ENCODE measurements at places on chromosomes 2 and 18.
A peak's percentile ranks its signal among the peaks of the same experiment; 100 is the strongest.

DNA sequence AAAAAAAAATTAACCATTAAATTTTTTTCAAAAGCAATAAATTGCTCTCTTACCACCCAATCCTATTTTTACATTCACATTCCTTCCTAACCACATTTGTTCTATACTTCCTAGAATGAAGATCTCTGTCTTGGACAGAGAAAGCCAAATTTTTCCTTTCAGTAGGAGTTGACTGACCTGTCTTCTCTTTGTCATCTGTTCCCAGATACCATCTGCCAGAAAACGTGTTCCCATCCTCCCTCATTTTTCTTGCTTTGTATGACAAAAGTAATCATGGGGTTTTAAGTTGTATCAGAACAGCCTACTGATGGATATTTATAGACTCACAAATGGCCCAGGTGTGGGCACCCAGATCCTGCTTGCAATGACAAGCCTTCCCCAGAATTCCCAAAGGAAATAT is 182.1 kb downstream of the CYP26B1 start:
- DNase-seq = no peak

DNA sequence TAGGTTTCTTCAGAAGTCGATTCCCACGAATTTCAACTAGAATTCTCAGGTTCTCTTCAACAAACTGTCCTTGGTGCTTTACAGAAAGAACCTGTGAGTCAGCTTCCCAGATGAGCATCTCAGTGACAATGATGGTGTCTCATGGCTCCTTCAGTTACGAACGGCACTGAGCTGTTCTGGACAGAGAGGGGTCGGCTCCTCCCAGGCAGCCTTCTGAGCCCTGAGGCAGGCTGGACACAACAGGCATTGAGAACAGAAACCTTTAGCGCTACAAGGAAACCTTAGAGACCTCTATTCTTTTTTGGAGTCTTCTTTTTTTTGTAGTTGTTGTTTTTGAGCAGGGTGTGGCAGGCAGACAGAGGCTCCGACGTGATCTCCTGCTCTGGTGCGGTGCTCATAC is 35.1 kb upstream of the ALKAL2 start:
- DNase-seq = peak; percentile 72

DNA sequence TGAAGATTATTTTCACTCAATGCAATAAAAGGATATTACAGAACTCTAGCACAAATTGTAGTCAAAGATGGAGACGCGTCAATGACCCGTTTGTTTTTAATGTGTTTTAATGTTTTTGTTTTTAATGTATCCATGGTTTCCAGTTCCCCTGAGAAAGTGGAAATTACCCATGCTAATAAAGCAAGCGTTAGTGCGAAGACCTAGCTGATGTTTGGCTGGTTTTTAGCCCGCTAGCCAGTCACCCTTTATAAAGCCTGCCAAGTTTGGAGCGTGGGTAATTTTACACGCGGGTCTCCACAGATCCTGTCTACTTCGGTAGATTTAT is 430 bp upstream of the CHMP1B start:
- DNase-seq = no peak

- DNase-seq = peak; percentile 56
These were observed 293.4 kb downstream of the ZNF521 start for GRCh38 chr18:25058521-25058920.

- DNase-seq = no peak
These were observed 102.8 kb upstream of the TFCP2L1 start for GRCh38 chr2:121387591-121388325.

GRCh38 chr2:26725521-26725820 is 32.9 kb downstream of the KCNK3 start:
- DNase-seq = no peak

DNA sequence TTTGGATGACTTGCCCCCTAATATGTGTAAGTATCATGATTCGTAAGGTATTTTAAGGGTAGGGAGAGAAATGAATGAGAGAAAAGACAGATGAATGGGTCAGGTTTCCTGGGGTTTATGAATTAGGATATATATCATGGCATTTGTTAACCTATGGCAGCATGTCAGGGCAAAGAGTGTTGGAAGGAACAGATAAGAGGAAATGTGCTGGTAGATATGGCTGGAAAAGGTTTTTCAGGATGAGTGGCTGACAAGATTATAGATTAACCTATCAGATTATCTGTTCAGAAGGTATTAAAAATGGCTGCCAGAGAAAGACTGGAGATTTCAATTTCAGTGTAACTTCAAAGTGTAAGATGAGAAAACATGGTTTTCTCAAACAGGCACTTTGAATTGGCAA is 67.8 kb downstream of the SRBD1 start:
- no peak for DNase-seq

DNA sequence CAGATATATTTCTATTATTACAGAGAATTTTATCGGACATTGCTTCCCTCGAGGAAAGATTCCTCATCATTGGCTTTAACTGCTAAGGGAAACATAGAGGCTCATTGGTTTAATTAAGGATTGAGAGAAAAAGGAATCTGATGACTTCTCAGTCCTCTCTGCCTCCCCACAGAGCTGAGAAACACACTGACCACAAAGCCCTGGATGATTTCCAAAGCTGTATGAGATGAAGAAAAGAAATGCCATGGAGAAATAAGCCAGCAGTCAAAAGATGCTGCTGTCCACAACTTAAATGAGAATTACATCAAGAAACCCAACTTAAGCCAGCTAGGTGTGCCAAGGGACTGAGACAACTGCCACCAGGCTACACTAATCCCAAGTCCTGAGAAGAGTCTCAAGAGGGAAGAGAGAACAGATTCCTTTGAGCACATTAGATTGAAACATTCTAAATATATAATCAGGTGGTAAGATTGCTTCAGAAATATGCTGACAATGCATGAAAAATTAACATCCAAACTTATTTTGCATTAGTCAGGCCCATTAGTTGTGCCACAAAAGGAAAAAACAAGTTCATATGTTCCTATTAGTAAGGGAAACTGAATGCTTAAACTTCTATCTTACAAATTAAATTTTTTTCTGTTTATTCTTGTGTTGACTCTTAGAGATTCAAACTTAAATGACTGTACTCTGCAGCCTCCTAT is 308.1 kb upstream of the CYRIA start:
- DNase-seq = no peak

- no peak for DNase-seq
These were observed 16.2 kb downstream of the KLF7 start for GRCh38 chr2:207149249-207150213.

- DNase-seq = no peak
These were observed 94.4 kb upstream of the TSPYL6 start for GRCh38 chr2:54350426-54350825.

GRCh38 chr2:176242276-176242675 is 27.0 kb upstream of the MTX2 start:
- DNase-seq = no peak

DNA sequence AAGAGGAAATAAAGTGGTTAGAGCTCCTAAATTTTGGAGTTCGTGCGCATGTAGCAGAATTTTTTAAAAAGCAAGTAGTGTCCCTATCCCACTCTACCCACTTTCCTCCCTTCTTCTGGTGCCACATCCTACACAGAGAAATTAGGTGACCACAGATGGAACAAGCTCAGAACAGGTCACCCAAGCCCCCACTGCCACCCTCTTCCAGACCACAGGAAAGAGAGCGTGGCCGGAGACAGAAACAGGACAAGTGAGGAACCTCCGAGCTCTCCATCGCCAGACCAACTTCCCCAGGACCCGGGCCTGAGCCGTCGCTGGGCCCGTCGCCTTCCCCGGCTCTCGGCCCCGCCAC is 433 bp downstream of the NPC1 start:
- DNase-seq = no peak

GRCh38 chr2:144339048-144339447 is 180.9 kb downstream of the ZEB2 start:
- no peak for DNase-seq

GRCh38 chr2:207353836-207354235 is 175.9 kb upstream of the CREB1 start:
- DNase-seq = no peak

- DNase-seq = no peak
These were observed 10.1 kb downstream of the BAZ2B start for GRCh38 chr2:159606287-159606686.

DNA sequence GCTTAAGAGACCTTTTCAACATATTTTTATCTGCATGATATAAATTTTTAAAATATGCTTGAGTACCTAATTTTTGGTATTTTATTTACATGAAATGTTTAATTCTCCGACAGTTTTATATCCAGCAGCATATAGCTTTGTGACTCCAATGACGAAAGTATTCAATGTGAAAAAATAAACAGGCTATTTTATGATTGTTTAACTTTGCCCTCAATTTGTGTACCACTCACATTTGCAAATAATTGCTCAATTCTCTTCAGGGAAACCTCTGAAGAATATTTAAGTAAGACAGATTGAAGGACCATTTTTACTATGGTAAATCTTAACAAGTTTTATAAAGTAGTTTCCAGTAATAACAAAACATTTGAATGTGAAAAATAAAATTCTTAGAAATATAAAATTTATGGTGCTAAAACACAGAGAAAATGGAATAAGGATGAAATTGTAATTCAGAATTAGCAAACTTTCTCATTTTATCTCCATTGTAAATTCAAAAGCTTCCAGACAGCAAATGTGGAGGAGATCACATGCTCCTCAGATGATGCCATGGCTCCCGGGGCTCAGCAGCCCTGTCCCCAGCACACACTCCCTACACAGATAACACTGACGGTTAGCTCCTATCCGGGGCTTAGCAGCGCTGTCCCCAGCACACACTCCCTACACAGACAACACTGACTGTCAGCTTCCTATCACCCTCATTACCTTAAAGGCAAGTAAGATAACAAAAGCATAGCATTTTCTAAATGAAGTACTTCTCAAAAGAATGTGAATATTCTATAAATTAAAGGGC is 39.7 kb downstream of the SH3YL1 start:
- no peak for DNase-seq

- DNase-seq = no peak
These were observed 30.4 kb downstream of the AOX1 start for GRCh38 chr2:200616193-200616592.

- DNase-seq = no peak
These were observed 85.9 kb downstream of the CBLN2 start for GRCh38 chr18:72458271-72458670.

DNA sequence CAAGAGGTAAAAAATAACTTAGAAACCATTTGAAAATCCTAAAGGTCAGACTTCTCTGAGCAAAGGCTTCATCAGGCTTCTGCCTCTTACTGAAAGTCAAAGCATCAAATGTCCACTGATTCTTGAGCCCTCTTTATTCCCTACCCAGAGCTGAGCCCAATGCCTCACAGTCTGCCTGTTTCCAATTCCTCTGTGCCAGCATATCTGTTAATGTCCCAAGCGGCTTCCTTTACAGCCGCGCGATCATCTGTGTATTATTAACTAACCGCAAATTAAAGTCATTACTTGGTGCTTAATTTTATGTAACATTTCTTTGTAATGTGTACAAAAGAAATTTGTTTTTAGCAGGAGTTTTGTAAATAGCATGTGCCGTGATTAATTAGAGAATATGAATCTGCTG is 418.8 kb upstream of the HNRNPA3 start:
- no peak for DNase-seq

- DNase-seq = no peak
These were observed 82.7 kb downstream of the AOX1 start for GRCh38 chr2:200668478-200668877.

DNA sequence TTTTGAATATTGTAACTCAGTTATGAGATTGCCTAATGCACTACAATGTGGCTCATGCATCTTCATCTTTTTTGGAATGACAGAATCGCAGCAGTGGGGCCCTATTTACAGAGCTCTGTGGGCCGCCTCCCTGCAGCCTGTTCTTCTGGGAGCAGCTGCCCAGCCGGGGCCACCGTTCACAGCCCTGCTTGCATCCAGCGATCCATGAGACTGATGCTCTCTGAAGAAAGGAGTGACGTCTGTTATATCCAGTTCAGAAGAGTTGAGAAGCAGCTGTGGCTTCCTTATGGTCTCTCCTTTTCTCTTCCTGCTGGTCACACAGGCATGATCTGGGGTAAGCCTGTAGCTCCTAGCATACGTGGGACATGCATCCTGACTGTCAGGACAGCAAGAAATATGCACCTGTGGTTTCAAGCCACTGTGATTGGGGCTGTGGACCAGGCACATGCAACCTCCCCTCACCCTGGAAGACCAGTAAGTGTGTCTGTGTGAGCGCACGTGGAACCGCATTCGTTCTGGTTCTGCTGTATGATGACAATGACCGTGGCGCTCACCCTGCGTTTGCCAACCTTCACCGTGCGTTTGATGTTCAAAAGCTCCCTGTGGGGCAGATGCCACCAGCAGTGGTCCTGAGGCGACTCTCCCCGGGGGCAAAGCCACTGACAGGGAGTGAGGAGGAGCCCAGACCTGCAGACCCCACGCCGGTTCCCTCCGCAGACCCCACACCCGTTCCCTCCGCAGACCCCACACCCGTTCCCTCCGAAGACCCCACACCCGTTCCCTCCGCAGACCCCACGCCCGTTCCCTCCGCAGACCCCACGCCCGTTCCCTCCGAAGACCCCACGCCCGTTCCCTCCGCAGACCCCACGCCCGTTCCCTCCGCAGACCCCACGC is 189.8 kb downstream of the TMEM18 start:
- DNase-seq = no peak

Data from islet precursor cell (in vitro differentiated cells).